ENCODE measurements at places on chromosomes 7 and 10. TPM values are rescaled to one million over a fixed set of nuclear protein-coding genes. Genes with fewer than 3 reads are reported as not detected.

- no peaks in the 10 kb centered on the region for H3K36me3 ChIP-seq
- peaks cover 94% of the 10 kb centered on the region for H3K27me3 ChIP-seq
- H3K4me1 ChIP-seq, result peaks cover 18% of the 10 kb centered on the region
- no peak overlapping the region for H3K4me3 ChIP-seq
These were observed 10.0 kb upstream of the EMX2 start for GRCh38 chr10:117532451-117533107.

GRCh38 chr7:46210467-46210866, 289.4 kb upstream of the IGFBP3 start:
- no peak overlapping the region for H3K4me3 ChIP-seq
- H3K27me3 ChIP-seq, result no peaks in the 10 kb centered on the region
- H3K4me1 ChIP-seq, result no peaks in the 10 kb centered on the region
- H3K36me3 ChIP-seq, result no peaks in the 10 kb centered on the region
- no peak overlapping the region for H3K27ac ChIP-seq
- no peak for DNase-seq

DNA sequence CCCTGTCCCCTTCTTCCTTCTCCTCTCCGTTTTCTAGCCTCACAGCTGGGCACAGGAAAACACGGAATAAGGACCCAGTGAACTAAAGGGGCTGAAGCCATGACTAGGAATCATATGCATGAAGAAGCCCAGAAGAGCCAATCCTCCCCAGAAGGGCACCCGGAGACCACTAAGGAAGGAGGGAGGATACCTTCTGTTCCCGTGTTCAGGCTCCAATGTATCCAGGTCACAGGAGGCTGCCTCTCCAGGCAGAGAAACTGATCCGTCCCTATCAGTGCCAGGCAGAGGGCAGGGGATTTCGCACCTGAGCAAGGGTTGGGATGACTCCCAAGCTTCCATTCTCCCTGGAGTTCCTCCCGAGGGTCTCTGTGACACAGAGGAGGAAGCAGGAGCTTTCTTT, 246.6 kb downstream of the SNX10 start:
- no peak overlapping the region for H3K4me3 ChIP-seq
- H3K27me3 ChIP-seq, result peaks cover 13% of the 10 kb centered on the region
- no peaks in the 10 kb centered on the region for H3K4me1 ChIP-seq
- H3K27ac ChIP-seq, result no peak overlapping the region

GRCh38 chr7:7212612-7213011, 30.3 kb downstream of the C1GALT1 start:
- H3K36me3 ChIP-seq, result no peaks in the 10 kb centered on the region
- no peaks in the 10 kb centered on the region for H3K4me1 ChIP-seq
- H3K4me3 ChIP-seq, result no peak overlapping the region

- H3K4me1 ChIP-seq, result no peaks in the 10 kb centered on the region
- no peak for DNase-seq
These were observed 141.1 kb downstream of the INSYN2A start for GRCh38 chr10:127055263-127055662.

DNA sequence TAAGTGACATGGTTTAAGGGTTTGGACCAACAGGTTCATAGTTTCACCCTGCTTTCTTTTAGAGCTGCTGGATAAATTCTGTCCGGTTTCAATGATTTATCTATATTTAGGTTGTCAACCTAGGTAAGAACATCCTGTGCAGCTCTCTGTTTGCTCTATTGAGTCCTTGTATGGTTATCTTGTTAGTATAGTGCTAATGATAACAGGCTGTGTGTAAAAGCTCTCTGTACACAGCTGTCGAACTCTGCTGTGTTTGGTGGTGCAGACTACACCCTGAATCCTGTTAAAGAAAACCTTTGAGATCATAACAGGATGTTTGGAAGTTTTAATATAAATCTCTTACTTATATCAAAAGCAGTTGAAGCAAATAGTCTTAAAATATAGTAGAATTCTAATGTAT, 219.2 kb downstream of the SDK1 start:
- no peaks in the 10 kb centered on the region for H3K36me3 ChIP-seq
- H3K4me3 ChIP-seq, result no peak overlapping the region
- H3K27ac ChIP-seq, result no peak overlapping the region
- no peaks in the 10 kb centered on the region for H3K27me3 ChIP-seq

GRCh38 chr7:155066417-155066950, 3.6 kb upstream of the HTR5A start:
- H3K27me3 ChIP-seq, result peaks cover 4% of the 10 kb centered on the region
- H3K36me3 ChIP-seq, result no peaks in the 10 kb centered on the region
- H3K4me1 ChIP-seq, result no peaks in the 10 kb centered on the region
- H3K4me3 ChIP-seq, result no peak overlapping the region

DNA sequence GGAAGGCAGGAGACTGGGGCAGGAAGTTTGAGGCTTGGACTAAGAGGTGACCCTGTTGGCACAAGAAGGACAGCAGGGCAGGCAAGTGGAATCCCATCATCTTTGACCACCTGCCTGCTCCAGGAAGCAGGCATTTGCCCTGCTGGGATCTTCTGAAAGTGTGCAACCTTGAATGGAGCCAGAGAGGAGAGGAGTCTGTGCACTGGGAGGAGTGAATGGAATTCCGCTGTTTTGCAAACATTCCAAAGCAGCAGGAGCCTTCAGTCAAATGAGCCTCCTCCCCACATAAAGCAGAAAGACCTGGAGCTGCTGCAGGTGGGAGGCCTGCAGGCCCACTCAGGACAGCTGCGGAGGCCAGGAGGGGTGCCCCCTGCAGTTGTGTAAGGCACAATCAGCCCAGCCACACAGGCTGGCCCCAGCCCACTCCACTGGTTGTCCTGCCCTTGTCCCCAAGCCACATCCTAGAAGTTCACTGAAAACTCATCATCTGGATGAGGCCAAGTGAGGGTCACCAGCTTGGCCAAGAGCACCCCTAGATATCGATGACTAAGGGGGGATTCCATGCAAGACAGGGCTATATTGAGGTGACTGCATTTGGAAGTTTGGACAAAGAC, 249.5 kb downstream of the RPS24 start:
- H3K27me3 ChIP-seq, result no peaks in the 10 kb centered on the region
- no peak overlapping the region for H3K27ac ChIP-seq
- DNase-seq, result no peak
- H3K4me1 ChIP-seq, result no peaks in the 10 kb centered on the region
- H3K36me3 ChIP-seq, result no peaks in the 10 kb centered on the region

- no peak overlapping the region for H3K4me3 ChIP-seq
- no peak overlapping the region for H3K27ac ChIP-seq
- no peak for DNase-seq
- no peaks in the 10 kb centered on the region for H3K27me3 ChIP-seq
- H3K4me1 ChIP-seq, result peaks cover 3% of the 10 kb centered on the region
These were observed 203.8 kb upstream of the ZMIZ1 start for GRCh38 chr10:78864761-78865537.

- H3K36me3 ChIP-seq, result no peaks in the 10 kb centered on the region
- peaks cover 5% of the 10 kb centered on the region for H3K4me1 ChIP-seq
- H3K4me3 ChIP-seq, result no peak overlapping the region
These were observed 3.2 kb upstream of the SFTPA2 start for GRCh38 chr10:79563426-79563825.

- H3K27me3 ChIP-seq, result no peaks in the 10 kb centered on the region
- no peak for DNase-seq
- no peak overlapping the region for H3K4me3 ChIP-seq
- H3K36me3 ChIP-seq, result no peaks in the 10 kb centered on the region
These were observed 37.2 kb downstream of the SEMA3E start for GRCh38 chr7:83611776-83612175.

- DNase-seq, result no peak
- H3K27me3 ChIP-seq, result no peaks in the 10 kb centered on the region
- peaks cover 4% of the 10 kb centered on the region for H3K36me3 ChIP-seq
- no peak overlapping the region for H3K27ac ChIP-seq
- no peak overlapping the region for H3K4me3 ChIP-seq
These were observed 91.6 kb downstream of the ETV1 start for GRCh38 chr7:13897819-13898218.

DNA sequence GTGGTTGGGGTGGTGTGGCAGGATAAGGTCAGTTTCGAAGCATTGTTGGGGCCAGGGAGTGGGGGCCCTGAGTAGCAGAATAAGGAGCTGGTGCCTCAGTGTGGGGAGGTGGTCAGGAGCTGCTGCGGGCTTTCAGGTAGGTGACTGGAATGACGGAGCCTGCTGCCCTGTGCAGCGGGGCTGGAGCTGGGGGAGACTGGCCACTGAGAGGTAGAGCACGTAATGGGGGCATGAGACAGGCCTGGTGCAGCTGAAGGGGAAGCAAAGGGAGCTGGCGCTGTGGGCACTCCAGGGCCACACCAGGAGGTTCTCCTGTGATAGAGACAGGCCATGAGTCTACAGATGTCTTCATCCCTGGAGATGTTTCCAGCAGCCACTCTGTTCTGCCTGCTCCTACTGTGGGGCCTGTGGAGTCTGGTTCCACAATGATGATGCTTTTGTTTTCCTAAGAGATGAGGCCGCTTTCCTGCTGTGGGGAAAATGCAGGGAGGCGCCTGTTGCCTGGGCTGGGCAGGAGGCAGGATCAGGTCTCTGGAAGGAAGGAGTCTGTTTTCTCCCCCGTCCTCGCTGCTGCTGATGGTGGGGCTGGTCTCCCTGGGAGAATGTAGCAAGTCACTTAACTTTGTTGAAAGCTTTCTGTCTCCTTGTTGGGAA, 31.1 kb downstream of the NUB1 start:
- H3K27me3 ChIP-seq, result no peaks in the 10 kb centered on the region
- DNase-seq, result no peak
- H3K27ac ChIP-seq, result no peak overlapping the region
- peaks cover 67% of the 10 kb centered on the region for H3K36me3 ChIP-seq
- peaks cover 8% of the 10 kb centered on the region for H3K4me1 ChIP-seq

- DNase-seq, result no peak
- H3K27ac ChIP-seq, result no peak overlapping the region
- H3K4me3 ChIP-seq, result no peak overlapping the region
- no peaks in the 10 kb centered on the region for H3K36me3 ChIP-seq
- no peaks in the 10 kb centered on the region for H3K27me3 ChIP-seq
These were observed 52.0 kb downstream of the ABCC2 start for GRCh38 chr10:99834410-99834809.

DNA sequence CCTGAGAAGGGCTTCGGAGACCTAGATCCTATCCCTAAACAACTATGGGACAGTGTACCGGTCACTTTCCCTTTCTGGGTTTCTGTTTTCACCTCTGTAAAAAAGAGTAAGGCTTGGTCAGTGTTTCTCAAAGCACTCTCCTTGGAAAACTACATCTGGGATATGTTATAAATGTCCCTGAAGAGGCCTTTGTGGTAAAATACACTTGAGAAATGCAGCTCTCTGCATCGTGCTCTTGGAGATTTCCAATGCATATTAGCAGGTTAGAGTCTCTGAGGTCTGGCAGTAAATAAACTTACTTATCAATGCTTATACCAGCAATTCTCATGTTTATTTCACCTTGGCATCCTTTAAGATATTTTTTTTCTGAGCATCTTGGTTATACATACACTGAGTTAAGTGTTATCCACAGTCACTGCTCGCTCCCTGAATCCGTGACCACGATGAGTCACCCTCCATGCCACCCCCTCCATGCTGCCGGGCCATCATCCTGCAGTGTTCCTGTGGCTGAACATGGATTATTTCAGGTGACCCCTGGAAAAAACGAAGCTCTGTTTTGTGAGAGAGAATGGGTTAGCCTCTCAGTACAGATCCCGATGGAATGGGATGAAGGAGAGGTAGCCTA, 3.3 kb upstream of the TBXAS1 start:
- no peak overlapping the region for H3K4me3 ChIP-seq
- no peaks in the 10 kb centered on the region for H3K27me3 ChIP-seq
- no peaks in the 10 kb centered on the region for H3K36me3 ChIP-seq
- peaks cover 16% of the 10 kb centered on the region for H3K4me1 ChIP-seq

GRCh38 chr10:8331896-8332729, 277.6 kb downstream of the GATA3 start:
- peak overlapping the region; percentile 14 for H3K4me3 ChIP-seq
- peaks cover 42% of the 10 kb centered on the region for H3K27me3 ChIP-seq
- peak; percentile 70 for DNase-seq
- H3K36me3 ChIP-seq, result no peaks in the 10 kb centered on the region

- H3K4me1 ChIP-seq, result peaks cover 11% of the 10 kb centered on the region
- H3K4me3 ChIP-seq, result peak overlapping the region; percentile 74
- no peak for DNase-seq
These were observed 172.6 kb downstream of the FAM107B start for GRCh38 chr10:14601872-14602725.

DNA sequence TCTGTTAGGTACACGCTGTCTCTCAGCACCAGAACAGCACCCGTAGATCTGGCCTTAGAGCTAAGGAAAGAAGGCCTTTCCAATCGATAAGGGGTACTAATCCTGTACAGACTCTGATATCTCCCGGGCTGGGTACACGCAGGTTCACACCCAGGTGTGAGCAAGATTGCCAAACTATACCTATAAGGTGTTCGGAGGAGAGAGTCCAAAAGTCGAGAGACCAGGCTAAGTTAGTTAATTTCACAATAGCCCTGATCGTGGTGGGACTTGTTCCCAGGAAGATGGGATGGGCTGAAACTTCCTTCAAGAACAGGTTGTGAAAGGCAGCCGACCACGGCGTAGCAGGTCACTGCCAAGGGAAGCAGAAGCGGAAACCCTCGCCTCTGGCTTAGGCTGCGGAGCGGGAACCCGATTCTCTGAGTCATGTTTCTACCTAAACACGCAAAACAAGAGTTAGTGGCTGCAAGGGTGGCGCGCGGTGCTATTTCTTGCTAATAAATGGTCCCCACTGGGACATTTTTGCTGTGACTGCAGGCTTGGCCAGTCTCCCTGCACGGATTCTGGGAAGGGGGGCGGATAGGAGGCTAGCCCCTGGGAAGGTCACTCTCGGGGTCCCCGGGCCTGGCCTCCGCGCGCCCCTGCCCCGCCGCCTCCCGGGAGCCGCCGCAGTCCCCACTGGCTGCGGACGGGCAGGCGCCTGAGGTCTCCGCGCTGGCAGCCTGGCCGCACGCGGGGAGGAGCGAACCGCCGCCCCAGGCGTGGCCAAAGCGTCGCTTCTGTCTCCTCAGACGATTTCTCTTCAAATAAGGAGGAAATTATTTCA, 75.4 kb upstream of the PDSS1 start:
- H3K27me3 ChIP-seq, result no peaks in the 10 kb centered on the region
- H3K27ac ChIP-seq, result peak overlapping the region; percentile 81
- DNase-seq, result peak; percentile 84
- peak overlapping the region; percentile 51 for H3K4me3 ChIP-seq

- no peak overlapping the region for H3K4me3 ChIP-seq
- H3K27ac ChIP-seq, result no peak overlapping the region
- no peak for DNase-seq
- peaks cover 36% of the 10 kb centered on the region for H3K36me3 ChIP-seq
- H3K27me3 ChIP-seq, result no peaks in the 10 kb centered on the region
These were observed 87.8 kb downstream of the GLCCI1 start for GRCh38 chr7:8056439-8056838.

GRCh38 chr7:11858622-11859302, 26.8 kb upstream of the THSD7A start:
- no peaks in the 10 kb centered on the region for H3K4me1 ChIP-seq
- H3K36me3 ChIP-seq, result no peaks in the 10 kb centered on the region
- H3K27me3 ChIP-seq, result no peaks in the 10 kb centered on the region
- H3K4me3 ChIP-seq, result no peak overlapping the region
- H3K27ac ChIP-seq, result no peak overlapping the region

GRCh38 chr10:10141782-10142382, 875.8 kb upstream of the CELF2 start:
- no peaks in the 10 kb centered on the region for H3K4me1 ChIP-seq
- DNase-seq, result no peak
- H3K27me3 ChIP-seq, result no peaks in the 10 kb centered on the region
- no peak overlapping the region for H3K27ac ChIP-seq
- no peaks in the 10 kb centered on the region for H3K36me3 ChIP-seq

The MAT1A gene
- total RNA-seq, result 0.69 TPM

The TMEM196 gene
- not detected for total RNA-seq

The IMPDH1 gene
- total RNA-seq, result 59.8 TPM

The NEUROD6 gene
- not detected for total RNA-seq

The HTR7 gene
- total RNA-seq, result 0.64 TPM

The LLCFC1 gene
- total RNA-seq, result not detected

The IQUB gene
- 0.75 TPM for total RNA-seq

Measured in upper lobe of right lung (tissue), 1 donor.